Neuronal stem cell (in vitro differentiated cells): ENCODE measurements at places on chromosomes 13 and 19.

DNA sequence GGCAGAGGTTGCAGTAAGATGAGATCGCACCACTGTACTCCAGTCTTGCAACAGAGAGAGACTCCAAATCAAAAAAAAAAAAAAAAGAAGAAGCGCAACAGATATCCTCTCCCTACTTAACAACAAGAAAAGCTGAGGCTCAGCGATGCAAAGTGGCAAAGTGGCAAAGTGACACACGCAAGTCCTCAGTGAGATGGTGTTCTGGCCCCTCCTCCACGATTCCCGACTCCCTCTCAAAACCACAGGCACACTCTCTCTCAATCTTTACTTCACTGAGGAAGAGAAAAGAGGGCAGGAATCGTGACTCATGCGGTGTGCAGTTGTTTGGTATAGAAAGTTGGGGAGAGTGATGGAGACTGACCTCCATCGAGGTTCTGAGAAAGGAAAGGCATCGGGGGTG, 12.6 kb downstream of the FFAR2 start:
- no peak overlapping the region for H3K4me3 ChIP-seq
- H3K4me1 ChIP-seq: no peaks in the 10 kb centered on the region
- H3K36me3 ChIP-seq: no peaks in the 10 kb centered on the region
- no peak for DNase-seq
- H3K27ac ChIP-seq: no peak overlapping the region

DNA sequence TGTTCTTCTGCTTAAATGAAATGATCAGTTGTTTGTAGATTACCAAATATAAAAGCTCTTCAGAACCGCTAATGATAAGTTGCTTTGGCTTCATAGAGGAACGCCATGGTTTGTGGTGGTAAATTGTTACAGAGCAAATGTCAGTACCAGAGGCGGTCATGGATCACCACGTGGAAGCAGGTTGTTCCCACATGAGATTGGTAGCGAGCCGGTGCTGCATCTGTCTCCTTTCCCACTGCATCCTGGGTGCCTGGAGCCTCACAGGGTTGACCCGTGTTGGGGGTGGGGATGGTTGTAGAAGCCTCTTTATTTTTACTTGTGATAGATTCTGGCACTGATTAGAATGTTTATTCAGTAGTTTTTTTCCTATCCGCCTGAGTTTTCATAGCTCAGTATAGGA, 14.7 kb downstream of the GARRE1 start:
- peaks cover 9% of the 10 kb centered on the region for H3K4me1 ChIP-seq
- H3K27ac ChIP-seq: no peak overlapping the region
- H3K27me3 ChIP-seq: no peaks in the 10 kb centered on the region
- no peak for DNase-seq
- peaks cover 20% of the 10 kb centered on the region for H3K36me3 ChIP-seq

DNA sequence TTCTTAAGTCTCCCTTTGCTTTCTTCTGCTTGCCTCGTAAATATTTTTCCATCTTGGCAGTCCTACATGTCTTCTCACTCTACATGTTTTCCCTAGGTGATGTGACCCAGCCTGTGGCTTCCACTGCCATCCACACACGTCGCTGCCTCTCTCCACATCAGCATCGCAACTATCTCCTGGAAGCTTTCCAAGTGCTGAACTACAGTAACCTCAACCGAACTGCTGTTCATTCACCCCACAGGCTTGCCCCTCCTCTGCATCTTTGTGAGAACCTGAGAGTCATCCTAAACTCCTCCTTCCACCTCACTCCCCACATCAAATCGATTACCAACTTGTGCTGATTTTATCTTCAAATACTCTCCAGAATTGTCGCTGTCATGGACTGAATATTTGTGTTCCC, 41.2 kb upstream of the USPL1 start:
- no peaks in the 10 kb centered on the region for H3K4me1 ChIP-seq
- no peak overlapping the region for H3K27ac ChIP-seq
- no peaks in the 10 kb centered on the region for H3K27me3 ChIP-seq

DNA sequence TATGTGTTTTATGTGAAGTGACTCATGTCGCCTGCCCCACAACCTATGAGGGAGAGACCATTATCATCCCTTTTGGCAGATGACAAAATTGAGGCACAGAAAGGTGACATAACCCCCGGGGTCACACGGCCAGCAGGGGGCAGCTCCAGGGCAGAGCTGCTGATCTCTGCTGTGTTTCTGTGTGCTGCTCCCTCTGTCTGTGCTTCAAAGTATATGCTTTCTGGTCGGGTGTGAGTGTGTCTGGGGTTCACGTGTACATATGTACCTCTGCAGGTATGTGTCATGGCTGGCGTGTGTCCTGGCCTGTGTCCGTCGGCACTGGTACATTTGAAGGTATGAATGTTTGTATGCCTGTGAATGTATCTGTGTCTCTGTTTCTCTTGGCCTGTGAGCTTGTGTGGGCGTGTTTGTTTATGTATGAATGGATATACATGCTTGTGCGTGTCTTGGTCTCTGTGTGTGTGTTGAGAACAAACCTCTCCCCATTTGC, 7.1 kb downstream of the LIPE start:
- no peak for DNase-seq
- peaks cover 15% of the 10 kb centered on the region for H3K4me1 ChIP-seq
- no peak overlapping the region for H3K27ac ChIP-seq
- peaks cover 20% of the 10 kb centered on the region for H3K36me3 ChIP-seq
- no peak overlapping the region for H3K4me3 ChIP-seq

DNA sequence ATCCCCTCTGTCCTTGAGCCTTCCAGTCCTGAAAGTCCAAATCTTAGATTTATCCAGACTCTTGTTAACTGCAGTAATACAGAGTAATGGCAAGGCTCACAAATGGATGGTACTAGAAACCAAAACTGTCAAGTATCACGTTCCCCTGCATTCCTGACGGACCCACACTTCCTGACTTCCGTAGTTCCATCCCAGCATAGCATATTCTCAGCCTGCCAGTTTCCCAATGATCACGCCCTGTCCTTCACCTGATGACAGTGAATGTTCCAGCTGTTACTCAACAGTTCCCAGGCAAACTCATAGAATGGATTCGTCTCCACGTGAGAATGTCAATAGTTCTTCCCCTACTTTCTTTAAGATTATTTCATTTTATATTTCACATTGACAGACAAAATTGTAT, 33.6 kb downstream of the SLC7A1 start:
- no peak for DNase-seq
- H3K36me3 ChIP-seq: no peaks in the 10 kb centered on the region
- H3K27ac ChIP-seq: no peak overlapping the region
- H3K4me3 ChIP-seq: no peak overlapping the region
- peaks cover 5% of the 10 kb centered on the region for H3K4me1 ChIP-seq
- no peaks in the 10 kb centered on the region for H3K27me3 ChIP-seq

DNA sequence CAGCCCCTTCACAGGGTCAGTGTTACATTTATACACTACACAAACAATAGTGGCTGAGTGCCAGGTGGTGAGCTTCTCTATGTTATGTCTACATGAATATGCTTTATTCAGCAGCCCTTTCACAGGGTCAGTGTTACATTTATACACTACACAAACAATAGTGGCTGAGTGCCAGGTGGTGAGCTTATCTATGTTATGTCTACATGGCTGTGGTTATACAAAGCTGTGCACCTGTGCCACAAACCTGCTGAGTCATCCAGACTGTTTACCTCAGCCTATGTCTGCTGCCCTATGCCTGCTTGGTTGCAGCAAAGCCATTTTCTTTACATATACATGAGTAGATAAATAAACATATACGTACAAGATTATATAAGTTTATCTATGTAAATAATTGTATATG, 76.5 kb downstream of the ZNF726 start:
- H3K36me3 ChIP-seq: no peaks in the 10 kb centered on the region
- H3K27me3 ChIP-seq: no peaks in the 10 kb centered on the region
- no peak overlapping the region for H3K4me3 ChIP-seq
- no peak for DNase-seq

DNA sequence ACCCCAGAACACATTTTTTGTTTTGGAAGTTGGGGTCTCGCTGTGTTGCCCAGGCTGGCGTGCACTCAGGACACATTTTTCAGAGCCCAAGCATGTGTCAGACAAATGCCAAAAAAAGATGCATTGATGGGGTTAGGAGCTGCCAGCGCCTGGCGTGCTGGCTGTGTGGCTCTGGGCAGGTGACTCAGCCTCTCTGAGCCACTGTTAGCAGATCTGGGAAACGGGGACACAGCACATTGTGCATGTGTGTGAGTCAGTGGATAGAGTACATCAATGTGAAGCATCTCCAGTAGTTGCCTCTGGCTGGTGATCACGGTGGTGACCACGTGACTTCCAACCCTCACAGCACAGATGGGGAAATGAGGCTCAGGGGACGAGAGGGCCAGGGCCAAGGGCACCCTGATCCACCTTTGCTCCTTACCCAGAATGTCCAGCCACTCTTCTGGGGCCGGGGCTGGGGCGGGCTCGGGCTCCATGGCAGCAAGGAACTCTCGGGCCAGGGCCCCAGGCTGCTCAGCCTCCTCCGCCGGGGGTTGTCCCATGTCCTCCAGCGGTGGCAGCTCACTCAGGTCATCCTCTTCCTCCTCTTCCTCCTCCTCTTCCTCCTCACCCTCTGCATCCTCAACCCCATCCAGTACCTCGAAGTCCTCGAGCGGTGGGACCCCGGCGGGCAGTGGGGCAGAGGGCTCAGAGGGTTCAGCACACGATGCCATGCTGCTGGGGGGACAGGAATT, 1.9 kb downstream of the FKBP8 start:
- no peak for DNase-seq
- H3K4me3 ChIP-seq: no peak overlapping the region
- no peak overlapping the region for H3K27ac ChIP-seq

DNA sequence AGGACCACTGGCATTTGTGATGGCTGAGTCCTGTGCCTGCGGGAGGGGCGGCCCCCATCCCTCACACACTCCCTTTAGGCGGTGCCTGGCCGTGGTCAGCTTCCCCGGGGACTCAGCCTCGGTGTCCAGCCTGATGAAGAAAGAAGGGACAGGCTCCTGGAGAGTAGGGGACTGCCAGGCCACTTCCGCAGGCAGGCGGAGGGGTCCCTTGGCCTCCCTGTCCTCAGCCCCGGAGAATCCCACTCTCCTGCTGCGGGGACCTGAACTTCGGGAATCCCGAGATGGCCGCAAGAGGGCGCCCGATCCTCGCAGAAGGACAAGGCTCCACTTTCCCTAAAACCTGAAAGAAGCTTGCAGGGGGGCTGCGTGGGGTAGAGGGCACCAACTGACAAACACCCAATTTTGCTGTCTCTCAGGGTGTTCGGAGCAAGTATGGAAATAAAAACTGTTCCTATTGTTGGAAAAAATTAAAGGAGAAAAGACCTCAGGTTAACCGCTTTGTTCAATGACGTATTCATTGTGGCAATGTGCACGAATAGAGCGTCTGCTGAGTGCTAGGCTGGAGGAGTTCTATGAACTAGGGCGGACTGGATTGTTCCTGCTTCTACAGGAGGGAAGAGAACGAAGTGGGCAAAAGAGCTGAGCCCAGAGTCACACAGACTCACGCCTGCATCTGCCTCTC, 297.3 kb downstream of the ZNF536 start:
- no peaks in the 10 kb centered on the region for H3K4me1 ChIP-seq
- no peaks in the 10 kb centered on the region for H3K36me3 ChIP-seq
- DNase-seq: peak; percentile 73
- peak overlapping the region; percentile 7 for H3K4me3 ChIP-seq

DNA sequence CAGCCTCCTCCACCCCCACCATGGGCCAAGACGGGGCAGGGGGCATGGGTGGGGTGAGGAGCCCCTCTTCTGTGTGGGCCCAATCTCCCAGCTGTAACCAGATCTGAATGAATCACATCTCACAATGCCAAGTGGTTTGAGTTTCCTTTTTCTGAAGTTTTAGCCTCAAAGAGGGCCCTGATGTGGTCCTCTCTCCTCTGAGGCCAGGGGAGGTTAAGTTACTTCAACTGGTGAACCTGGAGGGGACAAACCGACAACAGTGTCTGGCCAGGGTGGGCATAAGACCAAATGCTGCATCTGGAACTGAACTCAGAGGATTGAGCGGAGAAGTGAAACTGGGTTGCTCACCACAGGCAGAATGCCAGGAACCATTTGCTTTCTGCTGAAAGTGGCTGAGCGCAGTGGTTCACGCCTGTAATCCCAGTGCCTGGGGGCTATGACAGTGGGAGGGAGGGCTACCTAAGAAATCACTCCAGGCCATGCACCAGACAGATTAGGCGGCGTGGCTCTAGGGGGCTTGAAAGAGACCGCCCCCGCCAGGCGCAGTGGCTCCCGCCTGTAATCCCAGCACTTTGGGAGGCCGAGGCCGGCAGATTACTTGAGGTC, 15.4 kb upstream of the IRGC start:
- H3K27me3 ChIP-seq: peaks cover 3% of the 10 kb centered on the region
- no peak for DNase-seq
- H3K36me3 ChIP-seq: no peaks in the 10 kb centered on the region

GRCh38 chr19:55379174-55379573, 2.5 kb downstream of the TMEM190 start:
- H3K4me3 ChIP-seq: no peak overlapping the region
- H3K36me3 ChIP-seq: no peaks in the 10 kb centered on the region
- no peaks in the 10 kb centered on the region for H3K27me3 ChIP-seq
- peaks cover 27% of the 10 kb centered on the region for H3K4me1 ChIP-seq
- H3K27ac ChIP-seq: no peak overlapping the region
- no peak for DNase-seq

- no peaks in the 10 kb centered on the region for H3K27me3 ChIP-seq
- DNase-seq: no peak
- H3K27ac ChIP-seq: no peak overlapping the region
These were observed 158.1 kb downstream of the PCDH9 start for GRCh38 chr13:67071918-67072598.

- no peak overlapping the region for H3K4me3 ChIP-seq
These were observed 11.0 kb downstream of the MOB3A start for GRCh38 chr19:2084993-2085720.

GRCh38 chr19:11152318-11153062, 3.1 kb downstream of the SPC24 start:
- no peaks in the 10 kb centered on the region for H3K27me3 ChIP-seq
- peaks cover 52% of the 10 kb centered on the region for H3K36me3 ChIP-seq
- peaks cover 7% of the 10 kb centered on the region for H3K4me1 ChIP-seq
- H3K27ac ChIP-seq: no peak overlapping the region
- DNase-seq: no peak

DNA sequence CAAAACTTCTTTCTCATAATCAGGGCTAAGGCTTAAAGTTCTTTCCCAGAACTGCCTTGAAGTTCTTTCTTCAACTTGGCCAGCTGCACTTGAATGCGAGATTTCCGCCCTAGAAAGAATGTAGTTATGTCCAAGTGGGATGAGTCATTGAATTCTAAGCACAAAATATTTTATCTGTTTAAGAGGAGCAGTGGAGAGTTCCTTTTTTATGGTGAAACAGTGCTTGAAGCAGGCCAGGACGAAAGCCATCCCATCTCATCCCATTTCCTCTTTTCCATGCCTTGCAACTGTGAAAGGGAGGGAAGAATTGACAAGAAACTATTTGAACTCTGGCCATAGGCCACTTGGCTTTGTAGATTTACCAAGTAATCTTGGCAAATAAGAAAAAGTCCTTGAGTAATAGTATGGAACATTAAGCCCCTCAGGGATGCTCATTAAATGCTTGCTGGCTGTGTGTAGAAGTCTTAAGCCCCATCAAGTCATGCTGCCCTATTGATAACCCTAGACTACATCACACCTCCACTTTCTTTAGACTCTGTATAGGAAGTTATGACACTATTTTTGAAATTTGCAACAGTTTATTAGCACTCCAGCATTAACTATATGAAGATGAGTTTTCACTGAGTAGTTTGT, 174.5 kb downstream of the KCTD12 start:
- H3K36me3 ChIP-seq: no peaks in the 10 kb centered on the region
- H3K27me3 ChIP-seq: no peaks in the 10 kb centered on the region
- peaks cover 1% of the 10 kb centered on the region for H3K4me1 ChIP-seq
- no peak for DNase-seq
- H3K4me3 ChIP-seq: no peak overlapping the region
